NCI-H1417 (cell line): ENCODE measurements at places on chromosomes 1 and 21.
A peak's percentile ranks its signal among the peaks of the same experiment; 100 is the strongest.

DNA sequence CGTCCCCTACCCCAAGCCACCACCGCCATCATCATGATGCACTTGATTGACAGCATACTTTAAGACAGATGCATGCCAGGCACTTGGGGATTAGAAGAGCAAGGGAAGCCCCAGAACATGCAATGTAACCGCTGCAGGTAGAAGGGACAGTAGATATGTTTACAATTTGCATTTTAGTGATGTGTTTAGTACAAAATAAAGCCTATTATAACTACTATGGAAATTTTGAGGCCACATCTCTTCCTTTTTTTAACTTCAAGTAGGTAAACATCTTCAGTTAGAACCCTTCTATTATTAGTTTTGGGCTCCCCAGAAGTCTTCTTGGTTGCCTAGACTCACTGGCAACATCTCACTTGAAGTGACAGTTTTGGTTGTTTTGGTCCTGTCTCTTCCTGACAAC is 25.3 kb downstream of the CR1L start:
- no peak for DNase-seq

GRCh38 chr1:101290119-101290921 is 53.5 kb downstream of the S1PR1 start:
- DNase-seq: peak; percentile 2

DNA sequence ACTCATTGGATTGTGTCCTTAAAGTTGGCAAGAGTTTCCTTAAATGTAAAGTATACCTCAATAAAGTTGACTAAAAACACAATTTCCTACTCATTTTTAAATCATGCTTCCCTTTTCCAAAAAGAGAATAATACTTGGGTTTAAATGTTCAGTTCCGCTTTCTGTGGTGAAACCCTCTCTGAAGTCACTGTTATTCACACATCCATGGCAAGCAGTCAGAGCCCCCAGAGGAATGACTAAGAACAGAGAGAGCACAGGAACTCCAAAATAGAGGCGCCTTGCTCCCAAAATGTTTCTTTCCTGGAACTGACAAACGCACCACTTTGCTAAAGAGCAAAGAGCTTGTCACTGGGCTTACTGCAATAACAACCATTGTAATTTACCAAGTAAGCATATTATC is 142.5 kb downstream of the TIAM1 start:
- no peak for DNase-seq

DNA sequence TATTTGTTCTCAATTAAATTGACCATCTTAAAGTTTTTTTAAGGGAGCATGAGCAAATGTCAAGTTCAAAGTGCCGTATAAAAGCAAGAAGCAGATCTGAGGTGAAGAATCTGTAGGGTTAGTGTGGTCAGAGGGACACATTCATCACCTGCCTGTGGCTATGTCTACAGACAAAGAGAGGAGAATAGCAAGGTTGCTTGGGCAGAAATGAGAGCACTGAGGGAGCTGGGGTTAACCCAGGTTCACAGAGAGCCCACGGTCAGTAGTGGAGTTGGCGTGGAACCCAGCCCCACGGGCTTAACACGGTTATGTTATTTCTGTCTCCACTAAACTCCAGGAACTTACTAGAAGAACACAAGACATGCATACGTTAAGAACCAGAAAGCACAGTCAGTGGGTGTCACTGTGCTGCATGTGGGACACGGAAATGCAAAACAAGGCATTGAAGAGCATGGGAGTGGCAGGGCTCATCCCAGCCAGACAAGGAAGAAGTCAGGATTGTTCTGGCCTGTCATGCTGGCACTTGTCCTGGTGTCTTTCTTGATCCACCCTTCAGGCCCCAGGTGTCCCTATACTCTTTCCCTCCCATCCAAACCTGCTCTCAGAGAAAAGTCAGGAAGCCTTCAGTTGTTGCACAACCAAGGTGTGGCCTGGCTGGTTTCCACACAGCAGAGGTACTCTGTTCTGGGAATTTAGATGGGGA is 95.5 kb upstream of the IVNS1ABP start:
- no peak for DNase-seq

DNA sequence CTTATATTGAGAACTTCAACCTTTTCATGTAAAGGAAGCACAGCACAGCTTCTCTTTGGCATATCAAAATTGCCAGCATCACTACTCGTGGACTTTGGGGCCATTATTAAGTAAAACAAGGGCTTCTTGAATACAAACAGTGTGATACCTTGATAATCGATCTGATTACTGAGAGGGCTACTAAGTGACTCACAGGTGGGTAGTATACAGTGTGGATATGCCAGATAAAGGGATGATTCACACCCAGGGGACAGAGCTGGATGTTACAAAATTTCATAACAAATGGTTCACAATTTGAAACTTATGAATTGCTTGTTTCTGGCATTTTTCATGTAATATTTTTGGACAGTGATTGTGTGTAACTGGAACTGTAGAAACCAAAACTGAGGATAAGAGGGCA is 15.4 kb downstream of the HDAC1 start:
- DNase-seq: no peak

DNA sequence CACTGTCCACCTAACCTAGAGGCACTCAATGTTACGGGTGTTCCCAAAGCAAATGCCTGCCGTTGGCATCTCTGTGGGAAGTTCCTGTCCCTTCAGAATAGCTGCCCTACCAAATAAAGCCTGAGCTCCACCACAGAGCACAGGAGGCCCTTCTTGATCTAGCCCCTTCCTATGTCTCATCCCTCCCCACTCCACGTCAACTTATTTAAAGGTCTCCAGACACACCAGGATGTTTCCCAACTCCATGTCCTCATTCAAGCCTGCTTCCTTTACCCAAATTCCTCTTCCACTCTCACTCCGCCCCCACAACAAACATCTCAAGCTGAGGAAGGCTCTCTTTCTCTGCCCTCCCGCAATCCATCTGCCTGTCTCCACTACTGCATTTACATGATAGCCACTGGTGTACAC is 87.7 kb downstream of the TGFBR3 start:
- no peak for DNase-seq
